ENCODE measurements at places on chromosomes 5 and 9.

DNA sequence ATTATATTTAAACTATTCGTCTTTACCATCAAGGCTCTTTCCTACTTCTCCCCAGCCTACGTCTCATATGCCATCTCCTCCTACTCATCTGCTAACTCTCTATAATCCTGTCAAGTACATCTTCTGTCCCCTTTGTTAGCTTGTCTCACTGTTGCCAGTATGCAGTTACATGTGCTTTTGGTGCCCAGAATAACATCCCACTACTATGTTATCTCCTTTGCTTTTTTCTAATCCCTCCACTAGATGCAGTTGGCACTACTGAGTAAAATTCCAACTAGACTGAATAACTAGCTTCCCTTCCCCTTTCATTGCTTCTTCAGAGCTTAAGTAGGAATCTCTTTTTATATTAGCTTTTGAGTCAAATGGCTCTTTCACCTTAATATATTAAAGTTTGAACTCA lies 3.0 kb upstream of the ARRDC3 start:
- DNase-seq, result no peak

- DNase-seq, result no peak
These were observed 12.4 kb downstream of the FAM200C start for GRCh38 chr5:160387445-160387844.

DNA sequence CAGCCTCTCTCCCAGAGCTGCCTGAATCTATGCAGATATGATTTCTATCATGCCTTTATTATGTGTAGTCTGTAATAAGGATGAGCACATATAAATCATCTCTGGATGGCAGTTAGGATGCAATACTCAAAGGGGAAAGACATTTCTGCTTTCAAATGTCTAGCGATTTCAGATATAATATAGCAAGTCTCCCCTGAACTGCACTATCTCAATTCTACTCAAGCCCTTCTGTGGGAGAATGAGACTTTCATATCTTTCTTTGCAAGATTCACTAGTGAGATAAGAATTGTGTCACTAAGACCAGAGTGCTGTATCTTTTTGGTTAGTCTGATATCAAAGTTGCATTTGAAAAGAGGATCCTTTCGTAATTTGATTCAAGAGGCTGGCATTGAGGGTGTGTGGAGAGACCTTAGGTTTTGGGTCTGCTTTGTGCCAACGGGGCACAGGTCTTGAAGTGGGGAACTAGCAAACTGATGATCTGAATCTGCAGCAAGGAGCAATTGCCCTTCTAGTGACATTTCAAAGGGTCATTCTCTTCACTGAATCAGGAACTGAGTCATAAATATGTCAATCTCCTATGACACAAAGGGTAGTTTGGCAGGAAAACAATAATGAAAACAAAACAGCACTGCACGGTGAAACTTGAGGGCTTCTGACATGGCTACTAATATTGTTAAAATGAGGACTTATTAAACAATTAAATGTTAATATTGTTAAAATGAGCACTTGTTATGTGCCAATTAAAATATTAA lies 305.5 kb upstream of the CLINT1 start:
- no peak for DNase-seq

- no peak for DNase-seq
These were observed 12.8 kb downstream of the PAM start for GRCh38 chr5:102767862-102768261.

DNA sequence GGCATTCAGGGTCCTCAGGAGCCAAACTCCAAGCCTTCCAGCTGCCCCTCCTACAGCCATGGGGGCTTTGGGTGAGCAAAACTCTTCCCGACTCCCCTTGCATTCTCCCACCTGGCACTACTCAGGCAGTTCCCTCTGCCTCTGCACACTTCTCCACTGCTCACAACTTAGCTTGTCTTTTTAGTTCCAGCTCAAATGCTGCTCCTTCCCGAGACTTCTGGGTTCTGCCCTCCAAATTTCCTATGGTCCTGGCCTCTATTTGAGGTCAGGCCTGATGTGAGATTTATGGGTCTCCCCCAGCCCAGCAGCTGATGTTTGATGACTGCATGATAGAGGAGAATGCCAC lies 5.7 kb upstream of the SLC25A48 start:
- DNase-seq, result no peak

DNA sequence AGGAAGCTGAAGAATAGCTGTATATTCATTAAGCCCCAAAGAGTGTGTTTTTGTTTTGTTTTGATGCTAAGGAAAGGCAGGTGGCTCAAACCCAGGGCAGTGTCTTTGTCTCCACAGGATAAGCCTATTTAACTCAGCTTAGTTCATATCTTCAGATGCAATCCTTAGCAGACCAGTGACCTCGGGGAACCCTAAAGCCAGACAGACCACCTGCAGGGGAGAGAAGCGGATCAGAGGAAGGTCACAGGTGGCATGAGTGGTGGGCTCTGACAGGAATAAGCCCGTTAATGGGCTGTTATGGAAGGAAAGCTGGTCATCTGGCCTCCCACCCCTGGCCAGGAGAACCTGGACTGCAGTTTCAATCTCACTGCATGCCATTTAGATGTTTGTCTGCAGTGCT lies 30.8 kb downstream of the TAS2R1 start:
- no peak for DNase-seq

GRCh38 chr5:52743012-52743411 lies 44.7 kb upstream of the ITGA1 start:
- no peak for DNase-seq

DNA sequence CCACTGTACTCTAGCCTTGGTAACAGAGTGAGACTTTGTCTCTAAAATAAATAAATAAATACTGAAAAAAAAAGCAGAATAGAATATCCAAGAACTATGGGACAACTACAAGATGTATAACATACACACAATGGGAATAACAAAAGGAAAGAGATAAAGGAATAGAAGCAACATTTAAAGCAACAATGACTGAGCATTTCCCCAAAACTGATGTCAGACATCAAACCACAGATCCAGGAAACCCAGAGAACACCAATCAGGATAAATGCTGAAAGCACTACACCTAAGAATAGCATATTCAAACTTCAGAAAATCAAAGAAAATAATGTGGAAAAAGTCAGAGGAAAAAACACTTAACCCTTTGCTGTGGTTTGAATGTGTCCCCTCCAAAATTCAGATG lies 436.4 kb downstream of the ACTL7B start:
- no peak for DNase-seq

- no peak for DNase-seq
These were observed 126.1 kb upstream of the PITX1 start for GRCh38 chr5:135160036-135160675.

DNA sequence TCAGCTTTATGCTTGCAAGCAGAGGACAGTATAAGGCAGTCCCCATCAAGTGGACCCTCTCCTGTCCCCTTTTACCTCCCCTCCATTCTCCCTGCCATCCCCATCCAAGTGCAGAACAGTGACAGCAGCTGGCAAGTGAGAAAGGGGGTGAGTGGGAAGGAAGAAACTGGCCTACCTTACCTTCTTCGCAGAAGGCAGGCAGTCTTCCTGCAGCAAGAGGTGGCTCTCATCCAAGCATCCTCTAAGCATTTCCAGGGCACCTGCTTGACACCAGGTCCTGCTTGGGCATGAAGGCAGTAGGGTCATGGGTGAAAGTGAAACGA lies 77.3 kb upstream of the SH3PXD2B start:
- no peak for DNase-seq

GRCh38 chr5:143174714-143175398 lies 228.6 kb downstream of the NR3C1 start:
- no peak for DNase-seq

DNA sequence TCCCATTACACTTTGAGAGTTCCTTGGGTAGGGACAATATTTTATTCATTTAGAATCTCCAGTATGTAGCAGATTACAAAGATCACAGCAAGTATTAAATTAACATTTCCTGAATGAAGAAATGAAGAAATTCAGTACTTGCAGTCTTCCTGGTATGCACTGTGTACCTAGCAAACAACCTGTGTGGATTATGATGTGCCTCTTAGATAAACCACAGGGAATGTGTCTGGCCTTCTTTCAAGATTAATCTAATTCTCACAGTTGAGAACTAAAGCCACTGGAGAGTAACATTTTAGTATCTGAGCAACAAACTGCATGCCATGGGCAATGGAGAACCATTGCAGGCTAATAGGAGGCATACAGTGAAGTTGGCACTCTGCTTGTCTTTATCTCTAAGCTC lies 199.4 kb downstream of the AP3B1 start:
- no peak for DNase-seq

- no peak for DNase-seq
These were observed 40.4 kb upstream of the FGF1 start for GRCh38 chr5:142726188-142726731.

- DNase-seq, result no peak
These were observed 496 bp downstream of the MAPK9 start for GRCh38 chr5:180291234-180291940.

GRCh38 chr9:75956161-75956560 lies 65.7 kb downstream of the PCSK5 start:
- DNase-seq, result no peak

- DNase-seq, result no peak
These were observed 189.8 kb upstream of the MAP3K1 start for GRCh38 chr5:56625541-56625940.

DNA sequence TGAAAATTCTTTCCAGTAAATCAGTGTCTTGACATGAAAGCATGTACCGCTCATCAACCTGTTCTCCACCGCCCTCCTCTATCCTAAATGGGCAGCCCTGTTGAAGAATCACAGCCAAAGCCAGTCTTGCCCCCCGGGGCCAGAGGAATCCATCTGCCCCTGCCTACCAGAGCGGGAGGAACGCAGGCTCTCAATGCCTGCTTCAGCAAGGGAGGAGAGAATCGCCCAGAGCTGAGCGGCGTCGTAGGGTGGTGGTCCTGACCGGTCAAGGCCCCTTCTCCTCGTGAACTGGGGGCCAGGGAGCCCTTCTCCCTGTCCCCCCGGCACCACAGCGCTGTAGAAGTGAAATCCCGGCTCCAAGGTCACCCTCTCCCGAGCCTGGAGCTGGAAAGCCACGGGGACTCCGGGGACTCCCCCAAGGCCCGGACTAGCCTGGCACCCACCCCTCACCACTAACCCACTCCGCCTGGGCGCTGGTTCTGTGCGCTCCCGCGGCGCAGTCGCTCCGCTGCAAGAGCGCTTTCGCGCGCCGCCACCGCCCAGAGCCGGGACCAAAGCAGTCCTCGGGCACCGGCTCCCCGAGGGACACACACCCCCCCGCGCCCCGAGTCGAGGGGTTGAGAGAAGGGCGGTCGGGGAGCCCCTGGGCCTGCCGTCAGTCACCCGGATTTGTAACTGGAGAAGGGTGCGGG lies 718 bp upstream of the TMEM215 start:
- DNase-seq, result no peak

- DNase-seq, result no peak
These were observed 698.8 kb downstream of the CDH9 start for GRCh38 chr5:26339576-26339975.

GRCh38 chr5:136166909-136167308 lies 26.1 kb downstream of the SMIM32 start:
- no peak for DNase-seq

DNA sequence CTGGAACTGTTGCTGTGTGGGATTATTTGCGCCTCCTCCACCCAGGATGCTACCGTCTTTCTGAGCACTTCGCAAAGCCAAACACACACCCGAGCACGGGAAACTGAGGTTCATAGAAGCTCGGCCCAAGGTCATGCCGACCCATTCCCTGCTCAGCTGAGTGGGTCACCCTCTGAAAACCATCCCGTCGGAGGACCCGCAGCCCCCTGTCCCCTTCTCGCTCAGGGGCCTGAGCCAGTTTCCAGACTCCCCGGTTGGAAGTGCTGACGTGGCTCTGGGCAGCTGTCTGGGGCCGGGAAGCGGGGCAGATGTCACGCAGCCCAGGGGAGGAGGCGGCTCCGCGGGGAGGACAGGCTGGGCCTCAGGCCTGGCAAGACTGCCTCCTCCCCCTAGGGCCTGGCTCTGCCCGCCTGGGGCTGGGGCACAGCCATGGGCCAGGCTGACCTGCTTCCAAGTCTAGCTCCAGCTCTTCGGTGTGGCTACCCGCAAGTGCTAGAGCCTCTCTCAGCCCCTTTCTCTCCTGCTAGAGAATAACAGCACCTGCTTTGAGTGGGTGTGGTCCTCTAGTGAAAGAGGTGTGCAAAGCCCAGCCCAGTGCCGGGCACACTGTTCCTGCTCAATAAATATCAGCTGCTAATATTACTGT lies 9.9 kb upstream of the CXXC5 start:
- DNase-seq, result peak; percentile 31

- DNase-seq, result no peak
These were observed 7.0 kb downstream of the LNPEP start for GRCh38 chr5:96942911-96943310.

DNA sequence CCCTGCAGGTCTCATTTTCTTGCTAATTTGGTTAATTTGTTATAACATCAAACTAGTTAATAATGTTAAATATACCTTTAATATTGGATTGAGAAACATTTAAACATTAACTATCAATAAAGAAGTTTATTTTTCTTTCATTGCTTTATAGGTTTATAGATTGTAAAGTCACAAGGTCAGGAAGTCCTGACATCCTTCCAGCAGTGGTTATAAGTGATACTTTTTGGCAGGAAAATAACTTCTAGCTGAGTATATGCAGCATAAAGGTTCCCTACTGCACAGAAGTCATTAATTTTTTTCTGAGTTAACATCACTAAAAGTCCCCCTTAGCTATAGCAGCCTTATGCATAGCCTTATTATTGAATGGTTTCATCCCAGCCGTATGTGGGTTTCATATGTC lies 85.5 kb downstream of the LNPEP start:
- DNase-seq, result no peak

DNA sequence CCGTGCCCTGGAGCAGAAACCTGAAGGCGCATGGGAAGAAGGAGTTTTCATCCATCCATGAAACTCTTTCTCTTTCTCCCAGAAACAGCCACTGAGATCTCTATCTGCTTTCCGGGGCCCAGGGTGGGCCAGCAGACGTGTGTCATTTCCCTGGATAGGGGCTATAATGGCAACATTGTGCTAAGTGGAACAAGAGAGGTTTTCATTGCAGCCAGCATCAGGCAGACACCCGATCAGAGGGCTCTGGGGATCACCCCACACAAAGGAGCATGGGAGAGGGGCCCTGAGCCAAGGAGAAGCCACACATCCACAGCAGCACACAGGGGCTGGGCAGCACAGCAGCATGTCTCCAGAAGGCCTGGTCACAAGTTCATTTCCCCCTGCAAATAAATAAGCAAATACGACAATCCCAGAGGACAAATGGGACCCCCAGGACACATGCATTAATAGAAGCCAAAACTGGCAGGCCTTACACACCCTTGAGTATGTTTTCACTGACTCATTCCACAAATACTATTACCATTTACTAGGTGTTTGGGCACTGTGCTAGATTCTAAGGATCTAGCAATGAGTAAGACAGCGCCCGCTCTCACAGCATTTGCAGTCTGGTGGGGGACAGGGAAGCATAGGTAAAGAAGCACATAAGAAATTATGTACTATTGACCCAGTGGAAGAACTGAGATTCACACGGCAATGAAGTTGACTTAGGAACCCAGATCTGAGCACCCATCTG lies 4.3 kb upstream of the AFAP1L1 start:
- no peak for DNase-seq

- DNase-seq, result no peak
These were observed 30.9 kb downstream of the GRAMD2B start for GRCh38 chr5:126454081-126454480.

- DNase-seq, result no peak
These were observed 9.2 kb upstream of the OTULINL start for GRCh38 chr5:14572385-14572784.

- no peak for DNase-seq
These were observed 134.3 kb downstream of the MEF2C start for GRCh38 chr5:88748666-88749065.

Data from CD8-positive, alpha-beta memory T cell (primary cell).